ENCODE measurements at places on chromosomes 1 and 21.

- no peak for DNase-seq
Observed at GRCh38 chr1:45922813-45923212, 119.4 kb downstream of the MAST2 start.

DNA sequence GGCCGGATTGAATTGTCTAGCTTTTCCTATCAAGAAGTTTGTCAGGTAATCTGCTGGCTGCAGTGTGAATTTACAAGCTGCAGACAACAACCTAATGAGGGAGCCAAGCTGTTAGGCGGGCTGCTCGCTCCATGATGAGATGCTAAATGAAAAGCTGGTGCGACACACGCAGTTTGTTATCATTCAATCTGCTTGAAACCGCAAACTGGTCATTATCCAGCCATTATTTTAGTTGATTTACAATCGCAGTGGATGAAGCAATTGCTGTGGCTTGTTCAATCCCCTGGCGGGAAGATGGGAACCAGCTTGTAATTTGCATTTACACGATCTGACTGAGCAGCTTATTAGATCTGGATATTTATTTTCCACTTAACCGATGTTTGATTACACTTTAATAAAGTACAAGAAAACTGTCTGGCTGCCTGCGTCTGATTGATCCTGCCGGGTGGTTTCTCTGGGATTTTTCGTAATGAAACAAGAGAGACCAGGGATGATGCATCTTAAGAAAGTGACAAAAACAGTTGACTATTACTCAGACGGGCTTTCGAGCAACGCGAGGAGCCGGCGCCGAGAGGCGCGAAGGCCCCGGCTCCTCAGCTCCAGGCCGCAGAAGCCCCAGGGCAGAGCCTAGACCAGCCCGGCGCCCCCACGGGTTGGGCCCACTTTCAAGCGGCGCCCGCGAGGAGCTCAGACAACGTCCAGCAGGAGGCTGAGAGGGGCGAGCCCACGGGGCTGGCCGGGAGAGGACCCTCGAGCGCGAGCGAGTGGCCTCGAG lies 118.0 kb upstream of the BARHL2 start:
- no peak for DNase-seq

- DNase-seq = no peak
Observed at GRCh38 chr1:103459346-103459745, 66.2 kb upstream of the RNPC3 start.

GRCh38 chr1:94952539-94952938 lies 25.6 kb upstream of the CNN3 start:
- no peak for DNase-seq

GRCh38 chr1:89512996-89513720 lies 11.5 kb upstream of the LRRC8B start:
- no peak for DNase-seq

- no peak for DNase-seq
Observed at GRCh38 chr1:109924316-109924715, 13.7 kb downstream of the CSF1 start.

GRCh38 chr1:153976819-153977249 lies 640 bp downstream of the JTB start:
- DNase-seq = no peak

GRCh38 chr1:243883551-243883950 lies 33.5 kb upstream of the AKT3 start:
- DNase-seq = no peak

Measured in NCI-H524 (cell line).